Stimulated activated naive CD8-positive, alpha-beta T cell treated with anti-CD3 and anti-CD28 coated beads, Interleukin-15, amount 100 ng/mL, for 72 hours (primary cell): ENCODE measurements at places on chromosomes 2 and 18.

DNA sequence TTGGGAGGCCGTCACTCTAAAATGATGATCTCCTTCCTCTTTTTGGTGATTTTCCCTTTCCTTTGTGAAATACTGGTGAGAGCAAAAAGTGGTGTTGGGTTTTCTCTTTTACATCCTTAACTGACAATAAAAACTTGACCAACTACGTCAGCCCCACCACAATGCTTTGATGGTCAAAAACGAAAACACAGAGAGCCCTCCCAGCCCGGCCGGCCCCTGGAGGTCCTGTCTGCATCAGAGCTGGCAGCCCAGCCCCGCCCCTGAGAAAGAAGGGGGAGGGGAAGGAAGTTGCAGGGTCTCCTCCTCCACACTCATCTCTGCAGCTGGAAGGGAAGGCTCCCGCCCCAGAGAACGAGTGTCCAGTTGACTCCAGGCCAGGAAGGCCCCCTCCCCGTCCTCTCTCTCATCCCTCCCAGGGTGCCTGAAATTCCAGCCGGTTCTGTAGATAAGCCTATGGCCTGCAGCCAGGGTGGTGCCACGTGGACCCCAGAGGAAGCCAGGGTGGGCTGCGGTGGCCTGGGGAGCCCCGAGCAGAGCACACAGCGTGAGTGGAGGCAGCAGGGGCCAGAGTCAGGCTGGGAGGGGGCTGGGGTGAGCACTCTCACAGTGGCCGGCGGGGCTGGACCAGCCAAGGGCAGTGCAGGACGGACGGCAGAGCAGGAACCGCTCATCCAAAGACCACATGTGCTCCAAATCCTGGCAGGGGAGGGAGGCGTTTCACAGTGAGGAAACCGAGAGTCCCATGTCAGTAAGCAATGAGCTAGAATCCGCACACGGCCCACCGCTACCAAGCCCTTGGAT lies 19.8 kb downstream of the BIN1 start:
- peak; percentile 59 for DNase-seq

DNA sequence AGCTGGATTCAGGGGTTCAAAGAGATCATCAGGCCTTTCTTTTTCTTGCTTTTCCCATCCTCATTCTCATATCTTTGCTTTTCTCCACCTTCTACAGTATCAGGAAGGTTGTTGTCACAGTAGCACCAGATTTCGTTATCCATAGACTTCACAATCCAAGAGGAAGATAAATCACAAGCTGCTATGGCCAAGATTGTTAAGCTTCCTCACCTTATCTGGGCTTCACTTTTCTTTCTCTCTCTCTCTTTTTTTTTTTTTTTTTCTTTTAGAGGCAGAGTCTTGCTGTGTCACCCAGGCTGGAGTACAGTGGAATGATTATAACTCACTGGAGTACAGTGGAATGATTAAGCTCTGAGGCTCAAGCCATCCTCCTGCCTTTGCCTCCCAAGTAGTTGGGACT lies 93.5 kb downstream of the TTC27 start:
- DNase-seq, result no peak

DNA sequence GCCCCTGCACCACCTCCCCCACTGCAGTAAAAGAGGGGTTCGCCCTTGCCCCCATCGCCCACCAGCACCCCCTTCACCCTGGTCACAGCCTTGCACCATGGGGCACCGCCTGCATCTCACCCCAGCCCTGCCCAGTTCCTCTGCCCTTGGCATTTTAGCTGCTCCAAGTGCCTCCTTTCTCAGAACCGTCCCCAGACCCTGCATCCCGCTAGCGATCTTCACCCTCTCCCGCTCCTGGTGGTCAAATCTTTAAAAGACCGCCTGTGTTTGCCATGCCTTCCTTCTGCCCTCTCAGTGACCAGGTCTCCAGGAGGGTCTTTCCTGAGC lies 114.7 kb upstream of the OTOS start:
- no peak for DNase-seq

DNA sequence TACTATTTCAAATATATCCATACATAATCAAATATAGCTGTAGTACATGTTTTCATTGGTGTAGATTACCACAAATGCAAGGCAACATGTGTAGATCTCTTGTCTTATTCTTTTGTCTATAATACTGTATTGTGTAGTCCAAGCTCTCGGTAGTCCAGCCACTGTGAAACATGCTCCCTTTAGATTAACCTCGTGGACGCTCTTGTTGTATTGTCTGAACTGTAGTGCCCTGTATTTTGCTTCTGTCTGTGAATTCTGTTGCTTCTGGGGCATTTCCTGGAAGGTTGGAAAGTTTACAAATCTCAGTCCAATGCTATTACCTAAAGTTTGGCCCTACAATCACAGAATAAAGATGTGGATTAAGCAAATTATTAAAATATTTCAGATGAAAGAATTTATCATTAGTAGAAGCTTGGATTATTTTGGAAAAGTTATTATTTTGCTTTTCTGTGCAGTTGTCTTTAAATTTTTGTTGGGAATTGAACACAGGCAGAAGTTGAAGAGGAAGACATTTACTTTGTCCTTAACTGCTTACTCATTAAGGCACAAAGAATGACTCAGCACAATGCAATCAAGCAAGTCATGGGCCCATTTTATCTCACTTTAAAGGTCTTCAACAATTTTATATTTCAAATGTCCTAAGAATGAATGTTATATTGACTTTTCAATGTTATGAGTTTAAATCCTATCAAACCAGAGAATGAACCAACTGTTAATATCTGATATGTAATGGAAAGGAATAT lies 103.4 kb upstream of the CAVIN2 start:
- DNase-seq, result no peak

- peak; percentile 11 for DNase-seq
Measured at GRCh38 chr2:226652369-226652768, 147.3 kb downstream of the IRS1 start.

DNA sequence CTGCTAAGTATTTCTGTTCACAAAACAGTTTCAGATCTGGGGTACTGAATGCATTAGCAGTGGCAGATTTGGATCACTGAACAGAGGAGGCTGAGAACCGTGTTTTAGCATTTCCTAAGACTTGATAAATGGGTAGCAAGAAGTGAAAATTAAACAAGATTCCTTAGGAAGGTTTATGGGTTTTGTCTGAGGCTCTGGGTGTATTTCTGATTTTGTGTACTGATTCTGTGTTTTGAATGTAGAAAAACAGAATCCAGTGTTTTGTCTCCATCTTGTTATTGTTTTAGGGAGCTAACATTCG lies 1.4 kb downstream of the FAM117B start:
- DNase-seq, result no peak

DNA sequence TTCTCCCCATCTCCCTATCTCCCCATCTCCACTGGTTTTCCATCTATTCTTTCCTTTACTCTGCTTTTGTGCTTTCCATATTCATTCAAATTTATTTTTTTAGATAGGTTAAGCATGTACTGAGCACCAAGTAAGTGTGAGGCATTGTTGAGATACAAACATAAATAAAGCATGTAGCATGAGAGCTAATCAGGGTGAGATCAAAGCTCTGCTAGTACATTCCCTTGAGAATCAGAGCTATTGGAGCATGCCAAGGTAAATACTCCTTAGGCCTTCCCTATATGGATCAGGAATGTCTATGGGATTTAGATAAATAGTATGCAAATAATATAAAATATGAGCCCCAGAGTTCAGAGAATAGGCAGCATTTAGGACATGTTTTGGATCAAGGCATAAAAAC lies 25.3 kb downstream of the BABAM2 start:
- no peak for DNase-seq

GRCh38 chr18:5868218-5868854 lies 27.0 kb downstream of the TMEM200C start:
- peak; percentile 44 for DNase-seq

DNA sequence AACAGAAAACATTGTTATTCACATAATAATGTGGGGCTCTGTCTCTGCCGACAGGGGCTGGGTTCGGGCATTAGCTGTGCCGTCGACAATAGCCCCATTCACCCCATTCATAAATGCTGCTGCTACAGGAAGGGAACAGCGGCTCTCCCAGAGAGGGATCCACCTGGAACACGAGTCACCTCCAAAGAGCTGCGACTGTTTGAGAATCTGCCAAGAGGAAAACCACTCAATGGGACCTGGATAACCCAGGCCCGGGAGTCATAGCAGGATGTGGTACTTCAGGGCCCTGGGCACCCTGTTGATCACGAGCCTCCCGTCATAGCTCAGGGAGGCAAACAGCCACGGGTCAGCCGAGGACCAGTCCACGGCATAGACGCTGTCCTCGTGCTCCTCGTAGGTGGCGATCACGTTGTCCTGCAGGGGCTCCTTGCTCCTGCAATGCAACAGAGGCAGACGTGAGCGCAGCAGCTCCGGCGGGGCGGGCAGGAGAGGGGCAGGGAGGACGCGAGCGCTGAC lies 188.5 kb downstream of the EIPR1 start:
- DNase-seq, result no peak

DNA sequence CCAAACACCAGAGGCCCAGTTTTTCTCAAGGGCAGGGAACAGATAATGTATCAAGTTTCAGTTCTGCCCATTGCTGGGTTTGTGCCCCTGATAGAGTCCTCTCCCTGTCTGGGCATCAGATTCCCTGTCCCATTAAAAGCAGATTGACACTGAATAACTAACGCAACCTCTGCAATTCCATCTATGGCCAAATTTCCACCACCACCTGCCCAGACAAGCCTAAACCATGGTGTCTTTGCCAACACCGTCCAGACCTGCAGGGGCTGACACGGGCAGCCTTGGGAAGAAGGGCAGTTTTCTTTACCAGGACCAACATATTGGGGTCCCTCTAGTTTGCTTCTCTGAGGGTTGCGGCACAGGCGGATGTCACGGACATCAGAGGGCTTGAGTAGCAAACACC lies 26.4 kb upstream of the PAX8 start:
- no peak for DNase-seq

DNA sequence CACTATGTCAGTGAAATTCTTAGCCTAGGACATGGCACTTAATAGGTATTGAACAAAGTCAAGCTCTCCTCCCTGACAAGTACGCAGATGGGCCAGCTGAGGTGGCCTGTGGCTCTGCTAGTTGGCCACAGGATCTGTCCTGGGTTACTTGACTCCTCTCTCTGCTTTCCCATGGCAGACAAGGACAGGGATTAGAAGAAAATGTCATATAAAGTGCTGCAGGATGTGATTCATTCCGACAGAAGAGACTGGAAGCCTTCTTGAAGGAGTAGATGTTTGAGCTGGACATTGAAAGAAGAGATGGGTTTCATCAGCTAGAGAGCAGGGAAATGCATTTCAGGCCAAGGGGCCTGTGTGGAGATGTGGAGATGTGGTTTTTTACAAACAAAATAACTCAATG lies 46.7 kb downstream of the SMAD7 start:
- no peak for DNase-seq

DNA sequence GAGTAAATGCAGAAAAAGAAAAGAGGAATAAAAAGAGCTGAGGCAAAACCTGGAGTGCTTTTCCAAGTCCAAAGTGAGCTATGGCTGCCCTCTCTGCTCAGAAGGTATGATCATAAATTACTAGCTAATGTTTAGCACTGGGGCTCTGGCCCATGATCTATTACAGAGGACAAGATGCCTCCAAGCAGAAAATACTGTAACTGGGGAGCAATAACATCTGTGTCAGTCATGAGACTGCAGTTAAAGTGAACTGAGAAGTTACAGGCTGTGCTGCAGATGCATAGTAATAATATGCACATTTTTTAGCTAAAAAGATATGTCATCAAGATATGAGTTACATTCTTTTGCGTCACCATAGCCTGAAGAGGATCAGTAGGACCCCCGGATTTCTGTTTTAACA lies 209.4 kb upstream of the RBBP8 start:
- no peak for DNase-seq

DNA sequence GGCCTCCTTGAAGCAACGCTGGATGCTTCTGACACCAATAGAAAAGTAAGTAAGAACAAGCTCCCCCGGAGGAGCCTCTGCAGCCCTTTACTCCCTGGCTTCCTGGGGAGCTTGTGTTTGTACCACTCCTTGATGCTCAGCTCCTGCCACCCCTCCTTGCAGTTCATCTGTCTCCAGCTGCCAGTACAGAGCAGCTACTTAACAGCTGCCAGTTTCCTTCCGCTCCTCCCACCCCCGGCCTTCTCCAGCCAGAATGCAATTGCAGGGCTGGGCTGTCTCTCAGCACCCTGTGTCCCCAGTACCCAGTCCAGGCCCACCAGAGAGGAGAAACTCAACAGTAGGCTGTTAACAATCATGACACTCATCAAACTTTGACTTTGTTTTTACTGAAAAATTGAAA lies 109.4 kb downstream of the AOX1 start:
- DNase-seq, result no peak

DNA sequence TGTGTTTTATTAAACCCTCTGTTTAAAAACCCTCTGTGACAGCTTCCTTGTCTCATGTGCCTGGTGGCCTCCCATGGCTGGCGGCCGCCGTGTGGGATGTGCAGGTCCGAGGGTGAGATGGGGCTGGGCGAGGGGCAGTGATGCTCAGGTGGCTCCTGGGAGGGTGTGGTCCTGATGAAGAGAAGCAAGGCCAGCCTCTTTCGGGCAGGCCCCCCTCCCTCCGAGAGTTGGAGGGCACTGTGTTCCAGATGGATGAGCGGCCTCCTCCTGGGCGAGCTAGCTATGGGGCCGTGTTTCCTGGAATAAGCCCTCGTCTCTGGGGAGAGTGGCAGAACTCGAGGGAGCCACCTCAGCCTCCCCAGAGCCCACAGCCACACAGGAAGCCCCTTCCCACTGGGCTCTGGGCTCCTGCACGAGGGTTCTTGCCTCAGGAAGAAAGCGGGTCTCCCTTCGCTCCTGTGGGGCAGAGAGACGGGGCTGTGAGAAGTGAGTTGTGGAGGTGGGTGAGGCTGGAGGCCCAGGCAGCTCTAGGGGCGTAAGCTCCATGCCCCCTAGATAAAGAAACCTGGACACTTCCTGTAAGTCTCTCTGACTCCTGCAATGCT lies 72.1 kb downstream of the ASB1 start:
- DNase-seq, result no peak

DNA sequence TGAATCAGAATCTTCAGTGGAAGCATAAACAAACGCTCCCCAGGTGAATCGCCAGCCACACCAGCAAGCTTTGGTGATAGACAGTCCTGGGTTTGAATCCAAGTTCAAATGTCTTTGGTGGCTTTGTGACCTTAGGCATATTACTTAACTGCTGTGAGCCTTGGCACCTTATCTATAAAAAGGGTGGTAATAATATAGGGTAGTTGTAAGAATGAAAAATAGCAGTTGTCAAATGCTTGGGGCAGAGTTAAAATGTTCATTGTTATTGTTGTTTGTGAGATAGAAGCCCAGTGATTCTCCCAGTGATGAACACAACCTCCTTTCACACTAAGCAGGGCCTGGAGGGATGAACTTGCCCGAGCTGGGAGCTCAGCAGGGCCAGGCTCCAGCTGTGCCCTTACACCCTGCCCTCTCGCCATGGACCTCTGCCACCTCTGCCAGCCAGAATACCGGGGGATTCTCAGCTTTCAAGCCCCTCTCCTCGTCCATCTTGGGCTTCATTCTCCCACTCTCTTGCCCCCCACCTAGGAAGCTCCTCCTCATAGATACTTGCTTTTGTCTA lies 6.1 kb upstream of the TMBIM1 start:
- DNase-seq, result no peak

DNA sequence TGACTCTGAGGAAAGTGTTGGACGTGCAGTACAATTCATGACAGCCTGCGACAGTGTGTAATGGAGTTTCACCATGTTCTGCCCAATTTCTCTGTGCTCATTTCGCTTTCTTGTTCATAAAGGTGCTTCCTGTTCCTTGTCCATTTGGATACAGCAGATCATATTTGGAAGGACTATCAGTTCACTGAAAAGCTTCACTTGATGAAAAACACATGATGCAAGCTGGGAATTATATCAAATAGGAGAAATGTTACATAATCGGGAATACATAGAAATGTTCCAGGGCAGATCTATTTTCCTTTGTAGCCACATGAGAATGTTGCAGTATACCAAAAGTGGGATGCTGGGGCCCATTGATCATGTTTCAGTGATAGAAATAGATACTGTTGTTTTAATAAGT lies 266.3 kb upstream of the SLC14A2 start:
- no peak for DNase-seq
